ENCODE measurements at places on chromosomes 2 and 18. TPM values are rescaled to one million over a fixed set of nuclear protein-coding genes. Genes with fewer than 3 reads are reported as not detected.
A peak's percentile ranks its signal among the peaks of the same experiment; 100 is the strongest.

GRCh38 chr2:58764338-58765104 lies 523.4 kb upstream of the FANCL start:
- no peak for DNase-seq

DNA sequence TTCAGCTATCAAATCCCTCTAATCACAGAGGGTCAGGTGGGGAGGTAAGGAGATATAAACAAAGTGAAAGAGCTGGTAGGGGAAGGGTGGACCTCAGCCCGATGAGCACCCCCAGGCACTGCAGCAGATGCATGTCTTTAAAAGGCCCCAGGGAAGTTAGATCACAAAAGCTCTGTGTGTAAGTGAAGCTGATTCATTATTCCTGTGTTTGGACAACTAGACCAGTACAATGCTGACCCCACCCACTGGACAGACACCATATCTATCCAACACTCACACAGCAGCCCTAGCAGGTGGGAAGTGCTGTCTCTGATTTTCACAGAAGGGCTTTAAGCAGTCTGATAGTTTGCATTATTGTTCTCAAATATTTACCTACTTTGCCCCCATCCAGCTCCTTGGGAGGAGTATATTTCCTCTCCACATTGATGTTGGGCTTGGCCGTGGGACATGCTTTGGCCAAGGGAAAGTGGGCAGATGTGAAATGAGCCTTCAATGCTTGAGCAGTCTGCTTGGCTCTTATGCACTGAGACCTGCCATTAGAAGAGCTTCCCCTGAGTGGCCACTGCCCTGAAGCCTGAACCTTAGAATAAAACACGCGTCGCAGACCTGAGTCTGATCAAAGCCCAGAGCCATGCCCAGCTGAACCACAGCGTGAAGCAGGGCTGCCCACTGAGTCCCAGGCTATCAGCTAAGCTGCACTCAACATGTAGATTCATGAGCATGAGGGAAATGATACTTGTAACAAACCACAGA lies 111.4 kb downstream of the COPS8 start:
- peak; percentile 85 for DNase-seq

GRCh38 chr2:98372121-98372520 lies 25.9 kb downstream of the CNGA3 start:
- DNase-seq: no peak

- peak; percentile 16 for DNase-seq
Observed at GRCh38 chr2:15675456-15676195, 84.0 kb downstream of the DDX1 start.

DNA sequence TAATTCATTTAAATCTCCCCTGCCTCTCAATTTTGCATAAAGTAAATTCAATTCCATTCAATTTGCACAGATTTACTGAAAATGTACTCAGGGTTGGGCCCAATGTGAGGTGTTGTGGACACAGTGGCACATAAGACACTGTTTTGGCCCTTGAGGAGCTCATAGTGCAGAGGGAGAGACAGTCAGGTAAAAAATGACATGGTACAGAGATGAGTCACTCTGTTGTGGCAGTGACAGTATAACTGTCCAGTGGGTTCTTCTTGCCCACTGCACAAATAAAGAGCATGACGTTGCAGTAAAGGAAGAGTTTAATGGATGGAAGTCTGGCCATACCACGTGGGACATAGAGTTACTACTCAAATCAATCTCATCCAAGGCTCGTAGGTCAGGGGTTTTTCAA lies 400.3 kb upstream of the TRIB2 start:
- no peak for DNase-seq

- DNase-seq: no peak
Observed at GRCh38 chr18:27865431-27865830, 311.5 kb downstream of the CDH2 start.

GRCh38 chr2:216833061-216833460 lies 26.8 kb downstream of the TNP1 start:
- DNase-seq: no peak

- DNase-seq: no peak
Observed at GRCh38 chr2:43461453-43462073, 134.3 kb downstream of the THADA start.

GRCh38 chr18:13813271-13813849 lies 10.6 kb upstream of the MC5R start:
- DNase-seq: peak; percentile 67

Gene NCKAP5
- 0.65 TPM for total RNA-seq

Gene NEU2
- not detected for total RNA-seq

Gene EPHA4
- 42.2 TPM for total RNA-seq

Gene CRYBA2
- total RNA-seq: not detected

Gene ANKRD29
- total RNA-seq: 8.9 TPM

Gene VSNL1
- not detected for total RNA-seq
